HCEC 1CT (cell line): ENCODE measurements at places on chromosomes 7 and 10.

DNA sequence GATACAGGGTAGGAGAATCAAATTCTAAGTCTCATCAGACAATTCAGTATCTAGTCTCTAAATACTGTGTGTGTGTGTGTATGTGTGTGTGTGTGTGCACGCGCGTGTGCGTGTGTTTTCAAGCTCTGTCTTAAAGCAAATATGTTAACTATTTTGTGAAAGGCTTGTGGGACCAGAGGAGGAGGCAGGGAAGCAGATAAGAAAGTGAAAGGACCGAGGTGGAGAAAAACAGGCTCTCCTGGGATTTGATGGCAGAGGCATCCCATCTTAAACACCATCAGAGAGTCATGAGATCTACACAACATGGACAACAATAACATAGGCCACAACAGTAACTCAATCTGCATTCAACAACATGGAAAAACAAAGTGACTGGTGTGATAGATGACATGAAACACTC, 67.1 kb downstream of the PIP4K2A start:
- no peak for DNase-seq

- DNase-seq, result no peak
Observed at GRCh38 chr10:58396057-58396456, 10.8 kb downstream of the TFAM start.

GRCh38 chr10:127734753-127735152, 2.2 kb upstream of the FOXI2 start:
- DNase-seq, result no peak

- no peak for DNase-seq
Observed at GRCh38 chr10:50336140-50336539, 84.8 kb upstream of the ASAH2 start.

DNA sequence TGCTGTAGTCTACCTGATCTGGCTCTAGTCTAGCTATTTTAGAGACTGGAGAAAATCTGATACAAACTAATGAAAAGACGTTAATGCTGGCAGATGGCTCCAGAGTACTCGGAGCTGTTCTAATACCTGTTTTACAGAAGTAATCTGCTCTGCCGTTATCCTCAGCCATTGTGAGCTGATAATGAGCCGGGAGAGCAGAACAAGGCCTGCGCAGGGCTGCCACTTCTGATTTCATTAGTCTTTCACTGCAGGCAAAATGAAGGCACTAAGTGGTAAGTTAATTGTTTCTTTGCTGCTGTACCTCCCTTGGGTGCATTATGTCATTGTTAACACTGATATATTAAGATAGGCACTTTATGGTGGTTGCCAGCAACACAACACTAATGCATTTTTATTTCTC, 456.4 kb upstream of the PFKP start:
- no peak for DNase-seq

DNA sequence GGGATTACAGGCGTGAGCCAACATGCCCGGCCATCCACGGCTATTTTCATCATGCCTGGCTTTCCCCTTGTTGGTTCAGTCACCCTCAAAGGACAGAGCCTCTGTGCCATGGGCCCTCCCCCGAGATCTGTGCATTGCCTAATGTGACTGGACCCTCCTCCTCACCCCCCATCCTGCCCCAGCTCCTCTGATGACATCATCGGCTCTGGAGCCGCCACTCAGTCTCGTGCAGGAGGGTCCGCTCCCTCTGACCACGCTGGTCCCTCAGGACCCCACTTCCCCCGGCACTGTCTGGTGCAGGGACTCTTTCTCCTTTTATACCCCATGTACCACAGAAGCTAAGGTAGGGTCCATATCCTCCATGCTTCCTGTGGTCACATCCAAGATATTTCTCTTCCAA, 33.2 kb upstream of the BAIAP2L1 start:
- no peak for DNase-seq

DNA sequence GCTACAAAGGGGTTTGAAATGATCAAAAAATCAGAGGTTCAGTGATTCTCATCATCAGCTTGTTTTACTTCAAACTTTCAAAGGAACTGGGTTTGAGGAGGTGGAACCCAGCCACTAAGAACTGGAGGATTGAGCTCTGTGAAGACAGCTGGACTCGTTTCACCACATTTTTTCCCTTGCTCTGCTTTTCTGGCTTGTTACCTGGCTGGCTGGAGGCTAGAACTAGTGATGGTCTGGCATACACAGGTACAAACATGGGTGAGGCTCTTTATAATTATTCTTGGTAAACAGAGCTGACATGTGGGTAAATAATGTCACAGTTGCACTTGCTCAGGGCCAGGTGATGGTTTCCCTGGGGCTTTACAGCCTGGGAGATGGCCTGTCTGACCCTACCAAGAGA, 352.5 kb downstream of the FGFR2 start:
- no peak for DNase-seq

DNA sequence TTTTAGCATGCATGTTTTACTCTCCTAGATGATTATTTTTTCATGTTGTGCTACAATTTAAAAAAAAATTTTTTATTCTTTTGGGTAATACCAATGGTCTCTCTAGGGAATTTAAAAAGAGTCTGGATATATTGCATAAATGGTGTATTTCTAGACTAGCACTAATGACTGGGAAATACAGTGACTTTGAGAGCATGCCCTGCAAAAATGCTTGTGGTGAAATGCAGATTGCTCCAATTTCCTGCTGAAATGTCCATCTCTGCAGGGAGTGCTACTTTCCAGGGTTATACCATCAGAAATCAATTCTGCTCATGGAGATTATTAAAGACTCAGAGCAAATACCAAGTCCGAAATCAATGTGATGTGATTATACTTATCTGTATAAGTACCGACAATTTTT, 186.1 kb downstream of the PRKG1 start:
- no peak for DNase-seq

GRCh38 chr10:95478935-95479334, 82.2 kb downstream of the SORBS1 start:
- DNase-seq, result no peak

- DNase-seq, result no peak
Observed at GRCh38 chr7:4227105-4228010, 454.7 kb upstream of the FOXK1 start.

- DNase-seq, result no peak
Observed at GRCh38 chr10:119643306-119644204, 7.6 kb upstream of the BAG3 start.

GRCh38 chr10:43819464-43820230, 171.0 kb upstream of the ZNF32 start:
- no peak for DNase-seq

- no peak for DNase-seq
Observed at GRCh38 chr10:34121125-34121753, 693.9 kb downstream of the PARD3 start.

GRCh38 chr10:121288864-121289661, 309.2 kb downstream of the FGFR2 start:
- DNase-seq, result no peak

- DNase-seq, result no peak
Observed at GRCh38 chr10:35607475-35608327, 2.6 kb downstream of the GJD4 start.

DNA sequence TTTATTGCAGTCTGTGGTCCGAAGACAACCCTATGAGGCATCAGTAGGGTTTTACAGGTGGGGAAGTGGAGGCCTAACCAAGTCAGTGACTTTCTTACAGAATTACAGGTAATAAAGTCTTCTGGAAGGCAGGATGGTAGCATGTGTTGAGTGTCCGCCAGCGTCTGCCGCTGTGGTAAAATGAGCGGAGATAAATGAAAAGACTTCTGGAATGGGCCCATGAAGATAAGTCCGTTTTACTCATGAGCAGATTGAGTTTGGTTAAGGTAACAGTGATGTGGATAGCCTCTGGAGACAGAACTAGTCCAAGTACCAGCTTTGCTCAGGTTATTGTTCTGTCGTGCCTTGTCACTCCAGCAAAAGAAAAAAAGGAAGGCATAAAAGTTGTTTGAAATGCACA, 966 bp downstream of the FBH1 start:
- no peak for DNase-seq

DNA sequence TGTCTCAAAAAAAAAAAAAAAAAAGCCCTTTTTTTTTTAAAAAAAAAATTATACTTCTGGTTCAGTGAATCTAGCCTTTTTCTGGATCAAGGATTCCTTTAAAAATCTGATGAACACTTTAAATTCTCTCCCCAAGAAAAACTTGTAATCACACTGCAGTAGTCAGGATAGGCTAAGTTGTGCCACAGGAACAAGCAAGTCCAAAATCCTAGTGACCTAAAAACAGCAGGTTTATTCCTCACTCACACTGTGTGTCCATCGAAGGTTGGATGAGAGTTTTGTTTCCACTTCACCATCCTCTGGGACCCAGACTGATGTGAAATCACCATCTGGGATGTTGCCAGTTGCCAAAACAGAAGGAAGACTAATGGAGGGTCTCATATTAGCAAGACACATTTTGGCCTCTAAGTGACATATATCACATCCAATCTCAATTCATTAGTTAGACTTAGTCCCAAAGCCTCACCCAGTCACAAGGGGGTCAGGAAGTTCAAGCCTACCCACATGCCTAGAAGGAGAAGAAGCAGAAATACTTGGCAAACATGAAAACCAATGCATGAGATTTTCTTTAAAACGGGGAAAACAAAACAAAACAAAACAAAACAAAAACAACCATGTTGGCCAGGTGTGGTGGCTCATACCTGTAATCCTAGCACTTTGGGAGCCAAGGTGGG, 32.7 kb downstream of the CYP17A1 start:
- no peak for DNase-seq

DNA sequence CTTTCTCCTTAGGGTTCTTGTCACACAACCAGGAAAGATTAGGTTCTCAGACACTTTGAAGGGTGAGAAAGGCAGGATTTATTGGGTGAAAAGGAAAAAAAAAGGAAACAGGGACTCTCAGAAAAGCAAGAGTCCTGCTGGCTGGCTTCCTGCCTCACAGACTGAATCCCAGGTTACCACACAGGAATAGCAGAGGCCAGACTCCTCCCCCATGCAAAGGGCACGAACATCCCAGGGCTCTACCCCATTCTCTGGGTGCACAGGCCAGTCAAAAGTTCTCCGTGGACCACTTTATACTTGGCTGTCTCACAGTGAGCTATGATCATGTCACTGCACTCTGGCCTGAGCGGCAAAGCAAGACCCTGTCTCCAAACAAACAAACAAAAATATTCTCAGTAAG, 42.6 kb downstream of the HOXA1 start:
- DNase-seq, result no peak

GRCh38 chr10:61318429-61318828, 134.8 kb downstream of the TMEM26 start:
- no peak for DNase-seq

DNA sequence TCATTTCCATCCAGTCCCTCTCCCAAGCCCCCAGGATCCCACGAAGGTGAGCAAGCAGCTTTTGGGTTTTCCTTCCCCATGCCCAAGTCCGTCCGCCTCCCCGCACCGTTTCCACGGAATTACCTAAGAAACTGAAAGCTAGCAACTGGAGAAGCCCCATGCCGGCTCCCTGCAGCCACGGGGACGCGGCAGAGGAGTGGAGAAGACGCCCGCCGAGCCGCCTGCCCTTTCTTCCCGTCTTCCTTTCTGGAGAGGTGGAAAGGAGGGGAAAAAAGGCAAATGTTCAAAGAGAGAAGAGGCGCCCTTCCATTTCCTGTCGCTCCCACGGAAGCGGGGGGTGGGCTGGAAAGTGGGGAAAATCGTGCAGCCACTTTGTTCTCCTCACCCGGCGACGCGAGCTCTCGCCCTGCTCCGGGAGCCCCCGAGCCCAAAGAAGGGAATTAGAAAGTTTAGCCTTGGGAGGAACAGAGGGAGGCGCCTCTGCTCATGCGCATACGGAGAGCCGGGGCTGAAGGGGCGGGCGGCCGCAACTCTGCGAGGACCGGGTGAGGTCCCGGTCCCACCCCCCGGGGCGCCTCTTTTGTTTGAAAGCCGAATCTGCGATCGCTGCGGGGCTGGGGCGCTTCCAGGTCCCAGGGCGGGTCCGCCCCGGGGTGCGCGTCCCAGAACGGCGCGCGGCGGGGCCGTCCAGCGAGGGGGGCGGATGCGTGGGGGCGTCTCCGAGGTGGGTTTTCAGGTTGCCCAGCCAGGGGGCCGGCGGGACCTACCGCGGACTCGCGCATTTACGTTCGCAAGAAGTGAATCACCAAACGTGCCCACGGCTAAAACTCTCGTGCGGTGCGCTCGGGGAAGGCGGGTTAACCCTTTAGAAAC, at the start of gene LAMB1:
Gene LAMB1 (minus strand): TSS at position 436 of the 873 bp plus-strand sequence. CDS start 276 bp downstream, at position 160.
- DNase-seq, result peak; percentile 75

DNA sequence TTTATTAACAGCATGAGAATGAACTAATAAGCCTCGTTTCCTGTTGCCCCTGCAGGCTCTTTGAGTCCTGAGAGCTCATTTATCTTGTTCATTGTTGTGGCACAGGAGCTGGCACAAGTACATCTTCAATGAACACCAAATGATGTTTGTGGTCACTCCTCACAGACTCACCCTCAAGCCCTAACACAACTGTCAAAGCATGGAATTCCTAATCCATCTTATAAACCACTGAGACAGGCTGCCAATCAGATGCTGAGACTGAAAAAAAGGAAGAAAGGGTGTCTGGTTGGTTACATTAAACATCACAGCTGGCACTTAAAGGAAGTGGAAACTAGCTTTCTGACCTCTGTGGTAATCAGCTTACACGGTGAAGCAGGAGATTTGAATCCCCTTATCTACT, 7.7 kb upstream of the CCDC172 start:
- no peak for DNase-seq

DNA sequence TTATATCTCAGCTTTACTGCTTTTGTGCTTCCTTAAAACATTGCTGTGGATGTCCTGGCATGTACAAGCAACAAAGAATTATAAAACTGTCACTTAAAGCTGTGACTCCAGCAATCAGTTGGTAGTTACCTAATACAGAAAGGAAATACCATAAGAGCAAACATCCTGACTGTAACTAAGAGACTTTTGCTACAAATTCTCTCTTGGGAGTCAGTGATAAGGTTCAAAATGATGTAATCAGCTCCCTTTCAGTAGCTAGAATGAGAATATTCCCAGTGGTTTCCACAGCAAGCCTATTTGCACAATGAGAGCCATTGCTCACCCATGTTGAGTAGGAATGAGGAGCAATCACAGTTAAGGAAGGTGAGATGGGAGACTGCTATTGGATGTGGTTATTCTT, 7.6 kb downstream of the PNLIPRP1 start:
- no peak for DNase-seq

DNA sequence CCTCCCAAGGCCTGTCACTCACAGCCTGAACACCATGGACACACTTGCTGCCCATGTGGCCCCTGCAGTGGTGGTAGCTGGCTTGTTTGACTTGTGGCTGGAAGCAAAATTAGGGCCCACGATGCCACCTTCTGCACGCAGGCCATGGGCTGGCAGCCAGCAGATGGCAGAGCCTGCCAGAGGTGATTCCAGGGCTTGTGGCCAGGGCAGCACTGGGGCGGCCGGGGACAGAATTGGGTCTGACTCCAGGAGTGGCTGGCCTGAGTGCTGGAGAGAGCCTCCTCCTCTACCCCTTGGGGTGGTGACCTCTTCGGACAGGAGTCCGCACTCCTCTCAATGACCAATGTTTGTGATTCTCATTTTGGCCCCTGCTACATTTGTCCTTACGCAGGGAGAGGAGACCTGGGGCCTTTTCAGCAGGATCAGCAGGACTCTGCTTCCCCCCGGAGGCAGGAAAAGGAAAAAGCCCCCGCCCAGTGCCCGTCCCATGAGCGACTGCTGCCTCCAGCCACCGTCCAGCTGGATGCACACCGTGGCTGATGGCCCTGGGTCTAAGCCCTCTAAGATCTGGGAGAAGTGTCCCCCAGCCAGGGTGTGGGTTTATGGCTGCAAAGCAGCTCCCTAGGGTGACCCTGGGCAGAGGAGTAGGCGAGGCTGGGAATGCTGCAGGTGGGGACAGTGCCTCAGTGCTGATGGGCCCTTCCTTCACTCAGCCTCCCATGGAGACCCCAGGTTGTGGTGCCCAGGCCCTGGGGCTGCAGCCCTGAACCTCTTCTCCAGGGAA, 26.5 kb downstream of the DNAJB12 start:
- peak; percentile 56 for DNase-seq
